ENCODE measurements at places on chromosomes 12 and 14. TPM values are rescaled to one million over a fixed set of nuclear protein-coding genes. Genes with fewer than 3 reads are reported as not detected.

FGF6 gene
- 0.95 TPM for polyA plus RNA-seq

A2M gene
- 2,374 TPM for polyA plus RNA-seq

KRT2 gene
- polyA plus RNA-seq = not detected

TCL1A gene
- 1.5 TPM for polyA plus RNA-seq

DNA sequence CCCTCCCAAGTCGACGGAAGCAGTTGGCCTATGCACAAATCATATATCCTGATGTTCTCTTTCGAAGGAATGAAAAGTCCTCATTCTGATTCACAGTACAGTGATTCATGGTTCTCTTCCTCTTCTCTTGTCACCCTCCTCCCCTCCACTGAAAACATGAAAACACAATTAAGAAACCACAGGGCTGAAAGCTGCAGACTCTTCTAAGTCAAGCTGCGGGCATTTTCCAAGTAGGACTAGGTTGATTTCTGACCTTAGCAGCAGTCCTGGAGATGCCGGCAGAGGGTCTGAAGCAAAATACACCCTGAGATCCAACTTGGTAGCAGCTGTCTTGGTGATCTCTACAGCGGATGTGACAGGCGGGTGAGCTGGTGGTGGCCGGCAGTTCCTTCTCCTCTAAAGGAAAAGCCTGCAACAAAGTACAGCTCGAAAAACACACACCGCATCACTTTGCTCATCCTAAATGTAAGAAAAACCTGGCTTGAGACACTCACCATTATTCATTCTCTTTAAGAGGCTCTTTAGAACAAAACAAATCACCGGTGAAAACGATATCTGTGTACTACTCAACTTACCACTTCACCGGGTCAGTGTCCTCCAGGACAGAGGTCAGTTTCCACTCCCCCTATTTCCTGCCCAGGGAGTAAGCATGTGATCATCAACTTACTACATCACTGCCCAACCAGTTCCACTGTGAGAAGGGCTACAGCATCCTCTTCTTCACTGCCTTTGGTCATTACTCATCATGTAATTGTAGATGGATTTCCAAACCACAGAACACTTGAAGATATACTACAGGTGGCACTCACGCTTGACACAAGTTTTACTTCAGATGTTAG lies 6.0 kb downstream of the TMCC3 start:
- no peak for DNase-seq

GRCh38 chr12:2526371-2526770 lies 268.4 kb upstream of the FKBP4 start:
- DNase-seq = no peak

GRCh38 chr14:74014299-74014698 lies 4.8 kb downstream of the ENTPD5 start:
- no peak for DNase-seq

- DNase-seq = no peak
These were observed 89.5 kb upstream of the OSBPL8 start for GRCh38 chr12:76649099-76649498.

- peak; percentile 55 for DNase-seq
These were observed 28.6 kb downstream of the AACS start for GRCh38 chr12:125093681-125094330.

GRCh38 chr12:75360920-75361319 lies 26.4 kb downstream of the GLIPR1L1 start:
- no peak for DNase-seq

Measured in right lung (tissue), 10 donors.